Karpas-422 (cell line): ENCODE measurements at places on chromosomes 2 and 18. TPM values are rescaled to one million over a fixed set of nuclear protein-coding genes. Genes with fewer than 3 reads are reported as not detected.

DPY30 gene
- total RNA-seq = 67.5 and 88.3 TPM in 2 replicates

DNA sequence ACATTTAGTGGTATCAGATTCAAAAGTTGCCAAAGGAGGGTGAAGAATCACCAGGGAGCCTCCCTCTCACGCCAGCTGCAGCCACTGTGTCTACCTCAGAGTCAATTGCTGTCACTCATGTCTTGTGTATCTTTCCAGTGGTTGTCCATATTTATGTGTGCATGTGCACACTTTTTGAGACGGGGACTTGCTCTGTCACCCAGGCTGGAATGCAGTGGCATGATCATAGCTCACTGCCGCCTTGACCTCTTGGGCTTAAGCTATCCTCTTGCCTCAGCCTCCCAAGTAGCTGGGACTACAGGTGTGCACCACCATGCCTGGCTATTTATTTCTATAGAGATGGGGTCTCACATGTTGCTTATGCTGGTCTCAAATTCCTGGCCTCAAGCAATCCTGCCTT is 4.0 kb downstream of the MOCOS start:
- no peak for DNase-seq

- no peak for DNase-seq
Observed at GRCh38 chr2:86367499-86367777, 30.0 kb upstream of the REEP1 start.

GRCh38 chr18:25103468-25104155 is 248.4 kb downstream of the ZNF521 start:
- no peak for DNase-seq
